ENCODE measurements at places on chromosomes 7 and 10.

DNA sequence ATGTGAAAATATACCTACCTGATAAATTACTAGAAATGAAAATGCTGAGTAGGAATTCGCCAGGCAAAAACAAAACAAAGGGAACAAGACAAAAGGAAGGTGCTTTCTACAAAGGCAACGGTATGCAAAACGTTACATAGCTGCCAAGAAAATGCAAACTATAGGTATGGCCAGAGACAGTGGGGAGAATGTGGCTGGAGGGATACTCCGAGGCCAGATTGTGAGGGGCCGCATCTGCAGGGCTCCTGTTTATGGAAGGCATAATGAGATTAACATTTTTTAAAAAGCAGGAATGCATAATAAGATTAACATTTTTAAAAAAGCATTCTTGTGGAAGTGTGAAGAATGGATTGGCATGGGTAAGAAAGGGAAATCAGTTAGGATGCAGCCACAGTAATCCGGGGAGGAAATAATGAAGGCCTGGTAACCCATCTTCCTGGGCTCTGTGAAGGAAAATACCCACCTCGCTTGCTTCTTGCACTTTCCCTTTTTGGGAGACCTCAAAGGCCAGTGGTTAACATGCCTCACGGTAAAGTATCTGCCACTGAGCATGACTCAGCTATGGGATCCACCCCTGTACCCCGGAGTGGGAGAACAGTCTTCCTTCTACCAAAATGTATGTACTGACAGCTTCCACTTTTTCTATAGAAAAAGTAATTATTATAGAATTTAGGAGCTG lies 145.8 kb upstream of the LRRN3 start:
- H3K4me1 ChIP-seq, result peaks cover 18% of the 10 kb centered on the region
- no peak for DNase-seq
- no peak overlapping the region for H3K4me3 ChIP-seq
- H3K27ac ChIP-seq, result no peak overlapping the region

GRCh38 chr7:73887762-73888161 lies 26.8 kb downstream of the TMEM270 start:
- no peak for DNase-seq
- peaks cover 10% of the 10 kb centered on the region for H3K4me1 ChIP-seq
- H3K36me3 ChIP-seq, result no peaks in the 10 kb centered on the region
- no peak overlapping the region for H3K4me3 ChIP-seq
- peak overlapping the region; percentile 35 for H3K27ac ChIP-seq

DNA sequence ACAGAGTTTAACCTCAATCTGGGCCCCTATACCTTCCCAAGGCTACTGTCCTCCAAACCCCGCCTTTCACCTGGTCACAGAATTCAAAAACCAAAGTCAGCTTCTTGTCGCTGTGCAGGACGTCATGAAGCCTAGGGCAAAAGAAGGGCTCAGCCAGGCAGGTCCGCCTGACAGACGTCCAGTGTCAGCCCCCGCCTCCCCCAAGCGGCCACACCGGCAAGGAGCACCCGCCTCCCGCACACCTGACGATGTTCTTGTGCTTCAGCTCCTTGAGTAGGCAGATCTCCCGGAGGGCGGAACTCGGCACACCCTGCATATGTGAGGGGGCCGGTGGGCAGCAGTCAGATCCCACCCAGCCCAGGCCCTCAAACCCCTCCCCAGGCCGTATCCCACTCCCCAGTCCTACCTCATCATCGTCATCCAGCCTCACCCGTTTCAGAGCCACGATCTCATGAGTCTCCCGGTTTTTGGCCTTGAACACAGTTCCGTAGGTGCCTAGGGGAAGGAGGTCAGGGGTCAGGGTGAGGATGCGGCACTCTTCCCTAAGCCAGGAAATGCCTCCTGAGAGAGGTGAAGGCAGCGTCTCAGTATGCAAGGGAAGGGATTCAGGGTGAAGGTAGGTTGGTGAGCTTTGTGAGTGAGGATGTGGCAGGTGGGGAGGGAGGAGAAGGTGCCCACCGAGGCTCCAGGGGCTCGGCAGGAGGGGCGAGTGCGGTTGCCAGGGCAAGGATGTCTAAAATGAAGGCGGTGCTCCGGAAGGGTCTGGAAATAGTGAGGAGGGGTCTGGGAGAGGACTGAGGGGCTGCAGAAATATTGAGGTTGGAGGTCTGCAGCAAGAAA lies 811 bp downstream of the CDK5 start:
- peak overlapping the region; percentile 79 for H3K27ac ChIP-seq
- H3K4me1 ChIP-seq, result peaks cover 41% of the 10 kb centered on the region
- peaks cover 23% of the 10 kb centered on the region for H3K36me3 ChIP-seq
- no peaks in the 10 kb centered on the region for H3K27me3 ChIP-seq

- no peak overlapping the region for H3K4me3 ChIP-seq
- H3K36me3 ChIP-seq, result no peaks in the 10 kb centered on the region
- no peak overlapping the region for H3K27ac ChIP-seq
- peaks cover 16% of the 10 kb centered on the region for H3K4me1 ChIP-seq
Observed at GRCh38 chr10:95861386-95861785, 46.4 kb upstream of the CC2D2B start.

GRCh38 chr7:121547544-121548092 lies 151.5 kb upstream of the FAM3C start:
- H3K4me1 ChIP-seq, result peaks cover 36% of the 10 kb centered on the region
- no peaks in the 10 kb centered on the region for H3K27me3 ChIP-seq
- H3K4me3 ChIP-seq, result no peak overlapping the region
- H3K36me3 ChIP-seq, result no peaks in the 10 kb centered on the region
- H3K27ac ChIP-seq, result no peak overlapping the region

All from activated T-cell treated with anti-CD3 and anti-CD28 coated beads, Interleukin-2, amount 50 U/mL, for 24 hours (primary cell).